ENCODE measurements at places on chromosomes 3 and 15. TPM values are rescaled to one million over a fixed set of nuclear protein-coding genes. Genes with fewer than 3 reads are reported as not detected.

The KBTBD13 gene
- total RNA-seq = not detected

The PRR23A gene
- total RNA-seq = not detected

The OR5H6 gene
- total RNA-seq = not detected

The PARP15 gene
- total RNA-seq = not detected

The VIPR1 gene
- 2.3 TPM for total RNA-seq

The WDR72 gene
- 5.8 TPM for total RNA-seq

The SCAANT1 gene
- total RNA-seq = not detected

The CASR gene
- not detected for total RNA-seq

The SLMAP gene
- 24.9 TPM for total RNA-seq

The PEX5L gene
- total RNA-seq = not detected

The RARB gene
- 16.5 TPM for total RNA-seq

The SPATA12 gene
- total RNA-seq = 0.32 TPM

The ZNF860 gene
- total RNA-seq = 1.4 TPM

The SLC28A2 gene
- not detected for total RNA-seq

The DNAJC13 gene
- 11.3 TPM for total RNA-seq

The CHRM5 gene
- not detected for total RNA-seq

The NMB gene
- total RNA-seq = 23.0 TPM

The IQCF5 gene
- not detected for total RNA-seq

The ARHGEF26 gene
- total RNA-seq = 12.6 TPM

The NR2E3 gene
- total RNA-seq = 0.09 TPM

The SLC51A gene
- not detected for total RNA-seq

The PLSCR5 gene
- total RNA-seq = not detected

The MCTP2 gene
- not detected for total RNA-seq

The MUC20 gene
- total RNA-seq = 0.74 TPM

The KNG1 gene
- not detected for total RNA-seq

The CD96 gene
- not detected for total RNA-seq

The ROBO1 gene
- total RNA-seq = 20.8 TPM

The GRM7 gene
- not detected for total RNA-seq

The COL6A6 gene
- total RNA-seq = not detected

The AADACL2 gene
- total RNA-seq = not detected

The COLQ gene
- 0.24 TPM for total RNA-seq

The PRR20G gene
- 2.4 TPM for total RNA-seq

The RBMS3 gene
- total RNA-seq = 1.2 TPM

The FAN1 gene
- 8.9 TPM for total RNA-seq

The TRAT1 gene
- total RNA-seq = not detected

The MITF gene
- total RNA-seq = 10.2 TPM

The TNNC1 gene
- total RNA-seq = 1.3 TPM

The MRAS gene
- total RNA-seq = 11.0 TPM

The SNRPA1 gene
- 113 TPM for total RNA-seq

The MUC4 gene
- 0.05 TPM for total RNA-seq

The CDHR4 gene
- 0.24 TPM for total RNA-seq

The TMEM212 gene
- not detected for total RNA-seq

The STRC gene
- total RNA-seq = 0.06 TPM

The PTX3 gene
- total RNA-seq = 0.99 TPM

Data from A549 treated with dexamethasone at 1 μM for 4 hours (cell line).